CD4-positive, alpha-beta memory T cell (primary cell): ENCODE measurements at places on chromosomes 11 and 22. TPM values are rescaled to one million over a fixed set of nuclear protein-coding genes. Genes with fewer than 3 reads are reported as not detected.

PDE3B gene
- total RNA-seq = 222 TPM

E2F8 gene
- not detected for total RNA-seq

ACR gene
- total RNA-seq = not detected

MFNG gene
- 213 TPM for total RNA-seq
